Esophagus squamous epithelium (tissue), 5 donors: ENCODE measurements at places on chromosomes 2 and 18.

DNA sequence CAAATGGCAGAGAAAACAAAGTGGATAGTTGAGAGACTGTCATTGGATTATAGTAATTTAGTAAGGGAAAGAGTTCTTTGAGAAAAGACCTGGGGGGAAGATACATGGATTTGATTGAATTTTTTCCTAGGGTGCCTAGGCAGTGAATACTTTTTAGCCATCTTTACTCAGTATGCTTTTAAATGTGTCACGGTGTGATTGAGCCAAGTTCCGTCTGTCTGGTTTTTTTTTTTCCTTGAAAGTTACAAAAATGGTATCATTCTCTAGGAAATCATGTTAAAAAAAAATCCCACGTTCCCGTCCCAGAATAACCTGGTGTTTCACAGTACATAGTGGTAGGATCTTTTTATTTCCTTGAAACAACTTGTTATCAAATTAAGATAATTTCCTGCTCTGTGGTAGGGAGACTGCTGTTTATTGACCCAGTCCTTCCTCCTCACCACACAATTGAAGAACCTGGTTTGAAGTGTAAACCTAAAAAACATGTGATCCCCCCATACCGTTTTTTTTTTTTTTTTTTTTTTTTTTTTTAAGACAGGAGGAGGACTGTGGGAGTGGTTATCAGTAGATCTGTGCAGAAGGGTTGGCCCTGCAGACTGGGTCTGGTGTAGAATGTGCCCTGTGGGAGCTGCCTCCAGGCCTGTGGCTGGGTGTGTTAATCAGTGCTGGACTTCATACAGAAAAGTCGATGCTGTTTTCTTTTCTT lies 55.1 kb downstream of the DGKD start:
- no peak overlapping the region for H3K27ac ChIP-seq
- peaks cover 44% of the 10 kb centered on the region for H3K4me1 ChIP-seq
- H3K36me3 ChIP-seq: no peaks in the 10 kb centered on the region
- H3K4me3 ChIP-seq: no peak overlapping the region

DNA sequence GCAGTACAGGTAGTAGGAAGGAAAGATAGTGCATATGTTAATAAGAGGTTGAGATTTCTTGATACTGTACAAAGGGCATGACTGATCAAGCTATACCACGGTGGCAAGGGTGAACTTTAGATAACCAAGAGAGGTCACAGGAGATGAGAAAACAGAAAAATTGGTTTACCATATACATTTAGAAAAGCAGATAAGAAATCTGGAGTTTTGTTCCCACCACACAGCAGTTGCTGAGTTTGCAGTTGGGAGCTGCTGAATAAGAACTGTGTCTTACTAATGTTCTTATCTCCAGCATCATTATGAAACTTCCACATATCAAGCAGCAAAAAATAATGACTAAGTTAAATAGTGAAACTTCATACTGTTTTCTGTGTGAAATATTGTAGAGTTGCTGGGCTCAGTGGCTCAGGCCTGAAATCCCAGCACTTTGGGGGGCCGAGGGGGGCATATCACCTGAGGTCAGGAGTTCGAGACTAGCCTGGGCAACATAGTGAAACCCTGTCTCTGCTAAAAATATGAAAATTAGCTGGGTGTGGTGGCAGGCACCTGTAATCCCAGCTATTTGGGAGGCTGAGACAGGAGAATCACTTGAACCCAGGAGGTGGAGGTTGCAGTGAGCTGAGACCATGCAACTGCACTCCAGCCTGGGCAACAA lies 12.0 kb upstream of the IMPACT start:
- H3K27me3 ChIP-seq: no peaks in the 10 kb centered on the region
- DNase-seq: no peak
- no peaks in the 10 kb centered on the region for H3K4me1 ChIP-seq
- H3K36me3 ChIP-seq: no peaks in the 10 kb centered on the region

DNA sequence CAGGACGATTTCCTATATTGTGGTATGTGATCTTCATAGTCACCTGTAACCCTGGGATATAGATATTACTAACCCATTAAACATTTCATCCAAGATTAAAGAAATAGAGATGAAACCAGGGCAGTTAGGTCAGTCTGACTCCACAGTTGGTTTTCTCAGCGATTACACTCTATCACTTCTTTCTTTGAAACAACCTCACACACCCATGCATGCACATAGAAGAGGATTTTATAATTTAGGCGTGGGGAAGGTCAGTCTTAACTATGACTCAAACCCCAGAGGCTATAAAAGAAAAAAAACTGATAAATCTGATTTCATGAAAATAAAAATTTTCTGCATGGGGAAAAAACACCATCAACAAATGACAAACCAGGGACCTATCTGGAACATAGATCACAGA lies 54.2 kb downstream of the BCL2 start:
- no peak overlapping the region for H3K27ac ChIP-seq
- no peak overlapping the region for H3K4me3 ChIP-seq
- H3K4me1 ChIP-seq: peaks cover 30% of the 10 kb centered on the region
- H3K36me3 ChIP-seq: no peaks in the 10 kb centered on the region
- DNase-seq: no peak
- H3K27me3 ChIP-seq: no peaks in the 10 kb centered on the region

DNA sequence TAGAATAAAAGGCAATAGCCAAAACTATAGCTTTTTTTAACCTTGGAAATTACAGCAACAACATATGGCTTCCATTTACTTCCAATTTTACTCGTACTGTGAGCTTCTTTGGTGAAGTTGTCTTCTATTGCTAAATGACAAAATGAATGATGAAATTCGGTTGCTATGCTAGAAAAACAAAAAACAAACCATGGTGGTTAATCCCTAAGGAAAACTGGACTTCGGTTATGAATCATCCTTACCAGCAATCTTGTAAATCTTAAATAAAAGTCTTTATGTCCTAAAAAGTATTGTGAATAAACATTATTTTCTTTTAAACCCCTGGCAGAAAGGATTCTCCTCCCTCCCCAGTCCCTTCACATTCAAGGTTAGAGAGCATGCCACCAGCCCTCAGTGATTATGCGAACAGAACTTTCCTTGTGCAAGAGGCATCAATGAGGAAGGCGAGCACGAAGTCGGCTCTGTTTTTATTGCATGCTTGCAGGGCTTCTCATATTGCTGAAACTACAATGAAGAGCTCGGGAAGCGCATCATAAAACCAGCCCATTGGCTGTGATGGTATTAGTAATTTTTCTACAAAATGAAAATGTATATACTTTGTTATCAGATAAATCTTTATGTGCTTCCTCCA lies 62.9 kb downstream of the ZNF521 start:
- H3K27me3 ChIP-seq: no peaks in the 10 kb centered on the region
- H3K4me1 ChIP-seq: peaks cover 51% of the 10 kb centered on the region
- no peak overlapping the region for H3K27ac ChIP-seq
- no peaks in the 10 kb centered on the region for H3K36me3 ChIP-seq
- no peak for DNase-seq

- no peaks in the 10 kb centered on the region for H3K4me1 ChIP-seq
- no peak overlapping the region for H3K4me3 ChIP-seq
- no peaks in the 10 kb centered on the region for H3K36me3 ChIP-seq
- H3K27ac ChIP-seq: no peak overlapping the region
- H3K27me3 ChIP-seq: no peaks in the 10 kb centered on the region
Observed at GRCh38 chr18:34909637-34910364, 131.4 kb upstream of the MAPRE2 start.

DNA sequence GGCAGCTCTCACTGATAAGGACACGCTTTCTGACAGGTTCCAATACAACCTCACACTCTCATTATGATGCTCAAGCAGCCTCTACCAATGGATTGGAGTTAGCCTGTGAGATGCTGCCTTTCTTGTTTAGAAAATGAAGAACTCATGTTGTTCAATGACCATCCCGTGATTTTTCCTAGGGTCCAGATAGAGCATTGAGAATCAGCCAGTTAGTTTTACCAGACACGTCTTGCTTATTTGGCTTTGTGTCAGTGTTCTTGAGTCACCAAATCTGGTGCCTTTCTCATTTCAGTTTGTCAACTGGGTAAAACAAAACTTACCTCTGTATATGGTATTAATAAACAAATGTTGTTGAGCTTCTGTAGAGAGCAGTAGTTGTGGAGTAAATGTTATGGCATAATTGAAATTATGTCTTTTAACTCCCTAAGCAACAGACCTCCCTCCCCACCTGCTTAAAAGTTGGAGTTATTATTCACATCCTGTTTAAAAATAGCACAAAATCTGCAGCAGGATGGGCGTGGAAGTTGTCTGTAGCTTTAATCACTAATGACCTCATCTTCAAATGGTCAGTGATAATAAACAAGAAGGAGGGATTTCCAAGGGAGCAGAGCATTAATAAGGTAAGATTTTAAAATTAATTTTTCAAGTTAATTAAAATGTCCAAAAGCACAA lies 167.3 kb downstream of the HRH4 start:
- H3K27ac ChIP-seq: no peak overlapping the region
- H3K36me3 ChIP-seq: no peaks in the 10 kb centered on the region
- no peaks in the 10 kb centered on the region for H3K27me3 ChIP-seq
- no peak overlapping the region for H3K4me3 ChIP-seq
- no peaks in the 10 kb centered on the region for H3K4me1 ChIP-seq
- no peak for DNase-seq

DNA sequence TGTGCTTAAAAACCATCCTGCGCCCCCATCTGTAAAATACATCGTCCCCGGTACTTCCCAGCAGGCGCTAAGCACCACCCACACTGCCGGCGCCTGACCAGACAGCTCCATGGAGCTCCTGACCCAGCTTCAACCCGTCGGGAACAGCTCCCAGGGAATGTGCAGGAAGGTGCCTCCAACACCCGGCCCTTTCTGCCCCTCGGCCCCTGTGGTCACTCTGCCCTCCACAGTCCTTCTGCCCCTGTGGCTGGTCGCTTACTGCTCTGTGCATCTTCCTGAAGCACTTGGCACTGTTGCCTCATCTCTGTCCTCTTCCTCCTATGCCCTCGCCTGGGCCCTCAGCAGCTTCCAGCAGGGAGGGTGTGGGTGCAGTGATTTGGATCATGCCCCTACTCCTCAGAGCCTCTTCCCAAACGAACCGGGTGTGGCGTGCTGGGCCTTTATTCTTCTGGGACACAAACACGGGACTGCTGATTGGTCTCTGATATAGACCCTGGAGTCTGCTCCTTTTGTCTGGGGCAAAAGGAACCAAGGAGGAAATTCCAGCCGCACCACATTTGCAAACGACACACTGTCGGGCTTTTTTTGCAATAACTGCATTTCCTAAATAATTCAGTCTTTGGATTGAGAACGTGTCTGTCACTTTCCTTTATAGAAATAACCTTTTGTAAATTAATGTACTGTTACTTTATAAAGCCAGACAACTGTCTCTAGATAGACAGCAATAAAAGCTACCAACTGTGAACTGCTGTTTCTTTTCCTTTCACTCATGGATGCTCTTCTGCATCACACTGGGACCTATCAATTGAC lies 65.9 kb downstream of the ADI1 start:
- H3K27ac ChIP-seq: no peak overlapping the region
- peaks cover 12% of the 10 kb centered on the region for H3K36me3 ChIP-seq
- no peaks in the 10 kb centered on the region for H3K4me1 ChIP-seq
